ENCODE measurements at places on chromosomes 2 and 18.

DNA sequence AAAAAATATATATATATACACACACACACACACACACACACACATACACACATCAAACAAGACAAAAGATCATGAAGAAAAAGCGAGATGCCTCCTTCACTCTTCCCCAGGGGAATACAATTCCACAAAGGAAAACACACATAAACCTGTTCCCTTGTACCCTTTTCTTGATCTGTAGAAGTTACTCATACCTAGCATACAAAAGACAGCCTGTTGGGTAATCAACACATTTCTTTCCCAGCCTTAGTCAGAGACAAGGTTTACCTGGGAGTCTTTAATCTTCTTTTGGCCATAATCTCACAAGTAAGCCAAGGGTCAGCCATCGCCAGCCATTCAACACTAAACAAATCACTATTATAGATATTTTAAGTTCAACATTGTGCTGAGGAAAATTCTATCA, 407.0 kb downstream of the SUCLG1 start:
- DNase-seq, result peak; percentile 56

- DNase-seq, result peak; percentile 95
Measured at GRCh38 chr2:237693291-237693994, 66.1 kb downstream of the LRRFIP1 start.

DNA sequence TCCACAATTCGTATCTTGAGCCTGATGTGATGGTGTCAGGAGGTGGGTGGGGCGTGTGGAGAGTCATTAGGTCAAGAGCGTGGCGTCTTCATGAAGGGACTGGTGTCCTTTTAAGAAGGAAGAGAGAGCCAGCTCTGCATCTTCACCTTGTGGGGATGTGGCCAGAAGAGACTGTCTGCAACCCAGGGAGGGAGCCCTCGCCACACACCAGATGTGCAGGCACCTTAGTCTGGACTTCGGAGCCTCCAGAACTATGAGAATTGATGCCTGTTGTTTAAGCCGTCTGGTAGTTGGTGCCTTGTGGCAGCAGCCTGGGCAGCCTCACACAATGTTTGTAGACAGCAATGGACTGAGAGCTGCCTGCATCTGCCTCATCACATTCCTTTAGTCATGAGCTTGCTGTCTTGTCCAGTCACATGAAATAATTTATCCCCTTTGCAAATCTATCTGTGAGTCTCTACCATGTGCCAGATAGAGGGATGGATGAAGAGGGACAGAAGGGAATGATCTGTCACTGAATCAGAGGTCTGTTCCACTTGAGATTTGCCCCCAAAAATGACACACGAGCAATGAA, 61.0 kb downstream of the MYT1L start:
- DNase-seq, result no peak

- no peak for DNase-seq
Measured at GRCh38 chr2:42106257-42106816, 58.5 kb downstream of the PKDCC start.

Data from bronchial epithelial cell (primary cell).